ENCODE measurements at places on chromosomes 16 and 17.

GRCh38 chr16:2715966-2716885 lies 3.8 kb downstream of the PRSS27 start:
- no peak for ATAC-seq

DNA sequence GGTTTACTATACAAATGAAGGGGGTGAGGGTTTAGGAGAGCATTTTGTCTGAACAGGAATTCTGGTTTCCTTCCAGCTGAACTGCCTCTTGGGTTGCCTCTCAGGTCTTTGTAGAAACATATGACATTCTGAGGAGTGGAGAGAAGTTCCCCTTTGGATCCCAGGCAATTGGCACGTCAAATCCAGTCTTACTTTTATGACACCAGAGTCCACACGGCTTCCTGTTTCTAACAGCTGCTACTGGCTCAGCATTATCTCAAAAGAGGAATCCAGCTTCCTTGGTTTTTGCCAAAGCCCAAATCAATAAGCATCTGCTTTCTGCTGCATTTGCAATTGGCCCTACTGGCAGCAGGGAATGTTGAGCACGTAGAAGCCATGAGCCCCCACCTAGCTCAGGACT lies 97.6 kb upstream of the FAM20A start:
- ATAC-seq, result peak; percentile 9

DNA sequence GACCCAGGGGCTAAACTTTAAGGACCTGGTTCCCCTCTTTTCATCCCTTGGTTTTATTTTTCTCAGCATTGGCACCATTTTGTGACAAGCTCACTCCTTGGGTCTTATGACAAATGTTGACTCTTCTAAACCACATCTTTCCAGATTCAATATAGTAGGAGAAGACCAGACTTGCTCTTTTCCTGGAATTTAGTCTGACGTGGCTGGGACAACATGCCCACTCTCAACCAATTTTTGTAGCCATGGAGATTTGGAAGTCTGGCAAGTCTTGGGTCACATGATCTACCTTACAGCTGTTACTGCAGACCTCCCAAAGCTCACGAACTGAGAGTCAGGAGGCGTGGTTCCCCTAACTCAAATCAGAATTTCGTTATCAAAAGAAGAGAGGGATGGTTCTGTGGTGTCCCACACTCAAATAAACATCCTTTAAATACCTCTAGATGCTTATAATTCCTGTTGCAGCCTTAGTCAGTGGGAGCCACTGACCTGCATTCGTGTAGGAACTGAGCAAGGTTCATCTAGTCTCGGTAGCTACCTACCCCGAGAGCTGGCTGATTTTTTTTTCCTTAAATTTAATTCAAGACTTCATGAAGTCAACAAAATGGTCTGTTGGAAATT lies 683.5 kb downstream of the MAF start:
- ATAC-seq, result no peak

- no peak for ATAC-seq
These were observed 63.6 kb downstream of the TNFRSF13B start for GRCh38 chr17:16908273-16908672.

- no peak for ATAC-seq
These were observed 21.1 kb downstream of the GINS3 start for GRCh38 chr16:58413359-58413758.

DNA sequence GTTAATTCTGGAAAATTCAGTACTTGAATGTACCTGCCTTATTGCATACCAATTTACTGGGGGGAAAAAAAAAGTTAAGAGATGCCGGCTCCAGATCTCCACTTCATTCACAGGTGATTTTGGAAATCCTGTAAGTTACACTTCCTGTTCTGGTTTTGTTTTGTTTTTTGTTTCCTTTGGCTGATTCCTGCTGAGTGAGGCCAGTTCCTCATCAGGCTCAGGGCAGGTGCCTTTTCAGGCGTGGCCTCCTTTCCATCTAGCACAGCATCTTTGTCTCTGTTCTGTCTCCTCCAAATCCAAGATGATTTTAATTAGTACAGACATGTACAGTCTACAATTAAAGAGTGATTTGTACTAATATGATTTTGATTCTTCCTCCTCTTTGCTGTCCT lies 19.2 kb downstream of the CYB561 start:
- no peak for ATAC-seq

DNA sequence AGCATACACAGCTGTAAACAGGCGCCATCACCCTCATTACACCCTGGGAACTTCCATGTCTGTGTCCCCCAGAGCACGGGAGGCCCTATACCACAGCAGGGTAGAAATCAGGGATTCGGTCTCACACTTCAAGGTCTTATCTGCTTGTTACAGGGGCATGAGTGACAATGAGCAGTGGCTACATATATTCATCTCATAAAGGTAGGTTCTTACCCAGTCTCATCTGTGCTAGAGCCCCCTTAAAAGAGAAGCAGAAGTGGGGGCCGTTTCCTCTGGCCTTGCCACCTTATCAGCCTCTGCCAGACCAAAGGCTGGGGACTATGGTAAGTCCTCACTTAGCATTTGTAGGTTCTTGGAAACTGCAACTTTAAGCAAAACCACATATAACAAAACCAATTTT lies 46.5 kb downstream of the IRX5 start:
- no peak for ATAC-seq

GRCh38 chr16:85777583-85778310 lies 21.6 kb downstream of the EMC8 start:
- peak; percentile 78 for ATAC-seq

GRCh38 chr16:21986692-21987246 lies 14.1 kb downstream of the PDZD9 start:
- ATAC-seq, result no peak

- no peak for ATAC-seq
These were observed 58.9 kb upstream of the LRRC37A3 start for GRCh38 chr17:64978138-64978537.

DNA sequence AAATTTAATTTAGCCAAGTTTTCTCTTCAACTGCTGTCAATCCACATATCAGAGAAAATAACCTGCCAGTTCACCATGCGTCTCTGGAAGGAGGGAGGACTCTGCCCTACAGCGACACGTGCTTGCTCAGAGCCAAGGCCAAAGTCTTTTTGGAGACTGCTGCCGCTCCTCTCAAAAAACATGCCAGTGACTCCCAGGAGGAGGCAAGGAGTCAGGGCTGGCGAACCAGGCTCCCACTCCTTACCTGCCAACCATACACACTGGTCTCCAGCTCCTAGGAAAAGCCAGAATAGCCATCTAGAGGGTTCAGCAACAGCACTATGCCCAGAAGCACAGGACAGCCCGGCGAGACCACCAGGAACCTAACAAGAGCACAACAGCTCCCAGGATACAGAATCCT lies 73.0 kb downstream of the ANKRD11 start:
- ATAC-seq, result peak; percentile 56

- ATAC-seq, result no peak
These were observed 107.6 kb upstream of the LHX1 start for GRCh38 chr17:36829676-36830075.

- ATAC-seq, result peak; percentile 95
These were observed 63.3 kb downstream of the TUBD1 start for GRCh38 chr17:59829217-59830006.

DNA sequence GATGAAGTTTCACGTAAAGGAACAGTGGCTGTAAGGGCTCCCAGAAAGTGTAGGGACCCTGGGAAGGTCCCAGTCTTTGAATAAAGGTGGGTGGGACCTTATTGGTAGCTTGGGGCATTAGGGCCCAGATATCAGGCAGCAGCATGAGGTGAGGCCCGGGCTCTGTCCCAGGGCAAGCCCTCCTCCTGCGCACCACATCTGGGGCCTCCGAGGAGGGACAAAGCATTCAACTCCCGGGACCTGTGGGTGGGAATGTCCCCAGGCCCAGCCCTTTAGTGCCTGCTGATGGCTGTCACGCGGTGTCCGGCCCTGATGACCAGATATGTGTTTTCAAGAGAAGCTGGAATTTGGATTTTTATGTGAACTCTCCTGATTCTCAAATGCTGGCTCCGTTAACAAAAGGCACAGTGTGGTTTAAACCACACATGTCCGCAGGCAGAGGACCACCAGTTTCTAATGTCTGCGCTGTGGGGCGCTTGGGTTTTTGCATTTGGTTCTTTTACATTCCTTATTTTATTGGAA lies 30.4 kb downstream of the RAI1 start:
- ATAC-seq, result no peak

- no peak for ATAC-seq
These were observed at the start of gene ABCA10 for GRCh38 chr17:69228576-69228975. Gene ABCA10, minus strand, starts transcription at chr17:69228824. Its CDS starts 3,466 bp downstream, at chr17:69225358.

DNA sequence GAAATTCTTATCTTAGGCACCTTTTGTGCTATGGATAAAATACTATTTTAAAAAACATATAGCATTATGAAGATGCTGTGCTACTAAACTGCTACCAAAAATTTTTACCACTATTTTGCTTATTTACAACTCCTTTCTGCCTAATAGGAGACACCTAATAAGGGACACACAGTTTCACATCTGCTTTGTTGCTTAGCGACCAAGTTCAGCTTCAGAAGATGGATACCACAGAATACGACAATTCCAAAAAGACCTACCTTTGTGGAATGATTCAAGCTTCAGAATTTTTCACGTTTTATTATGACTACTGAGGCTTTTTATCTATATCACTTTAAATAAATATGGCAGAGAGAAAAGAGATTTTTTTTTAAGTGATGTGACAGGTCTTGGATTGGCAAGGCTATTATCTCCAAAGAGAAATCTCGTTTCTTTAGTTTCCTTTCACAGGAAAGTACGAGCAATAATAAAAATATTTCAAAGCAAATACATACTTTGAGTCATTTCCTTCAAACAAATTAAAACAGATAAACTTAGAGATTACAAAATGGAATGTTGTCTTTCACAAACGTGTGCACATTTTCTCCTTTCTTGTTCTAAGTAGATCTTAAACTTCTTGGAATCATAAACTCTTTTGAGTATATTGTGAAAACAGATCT lies 35.4 kb downstream of the SPAG9 start:
- ATAC-seq, result no peak

Measured in esophagus mucosa (tissue), 1 donor.